Stimulated activated CD4-positive, alpha-beta T cell treated with anti-CD3 and anti-CD28 coated beads, Interleukin-4, amount 100 ng/mL, for 24 hours (primary cell): ENCODE measurements at places on chromosomes 13 and 19.

DNA sequence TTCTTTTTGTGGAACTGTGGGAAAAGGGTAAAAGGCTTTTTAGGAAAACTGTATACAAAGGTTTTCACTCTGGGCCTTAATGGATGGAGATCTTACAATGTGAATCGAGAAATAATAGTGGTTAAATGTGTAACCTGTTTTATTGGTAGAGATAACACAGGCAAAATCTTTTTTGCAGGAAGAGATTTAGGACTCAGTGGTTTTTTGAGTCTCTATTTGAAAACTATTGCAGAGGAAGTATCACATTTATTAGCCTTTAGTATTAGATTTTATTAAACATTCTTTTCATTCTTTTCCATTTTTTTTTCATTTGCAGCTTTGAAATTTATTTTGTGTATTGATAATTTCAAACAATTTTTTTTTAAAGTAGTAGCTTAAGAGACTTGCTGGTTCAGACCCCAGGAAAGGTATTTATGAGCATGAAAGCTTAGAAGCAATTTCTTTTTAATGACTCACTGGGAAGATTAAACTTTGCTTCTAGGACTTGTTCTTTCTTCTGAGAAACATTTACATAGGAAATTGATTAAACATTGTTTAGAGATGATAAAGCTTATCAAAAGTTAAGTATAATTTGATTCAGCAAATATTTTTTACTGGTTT, 10.5 kb downstream of the KLF5 start:
- DNase-seq = no peak

DNA sequence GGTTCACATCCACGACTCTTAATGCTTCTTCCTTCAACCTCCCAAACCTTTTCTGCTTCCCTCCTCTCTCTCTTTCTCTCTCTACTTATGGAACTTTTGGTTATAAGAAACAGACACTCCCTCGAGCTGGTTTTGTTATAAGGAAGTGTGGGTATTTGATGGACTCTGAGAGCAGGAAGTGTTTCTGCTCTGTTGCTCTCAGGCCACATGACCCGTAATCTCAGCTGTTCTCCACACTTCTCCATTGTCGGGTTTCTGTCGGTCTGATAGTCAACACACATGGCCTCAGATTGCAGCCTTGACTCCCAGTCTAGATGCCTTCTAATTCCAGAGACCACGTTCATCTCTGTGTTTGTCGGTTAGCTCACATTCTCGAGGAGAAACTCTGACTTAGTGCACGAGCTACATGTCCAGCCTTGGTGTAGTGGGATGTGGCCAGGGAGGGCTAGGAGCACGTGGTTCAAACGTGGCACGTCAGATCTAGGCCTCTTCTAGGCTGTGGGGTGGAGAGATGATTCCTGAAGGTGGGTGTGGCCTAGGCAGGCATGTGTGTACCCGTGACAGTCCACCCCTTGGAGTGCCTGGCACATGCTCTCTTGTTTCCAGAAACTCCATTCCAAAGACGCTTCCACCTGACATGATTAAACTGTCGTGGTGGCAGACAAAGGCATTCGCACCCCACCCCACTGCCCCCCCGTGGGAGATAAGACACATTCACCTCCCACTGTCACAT, 26.3 kb downstream of the CNFN start:
- no peak for DNase-seq

- DNase-seq = peak; percentile 43
These were observed 52.0 kb downstream of the KLF2 start for GRCh38 chr19:16376649-16377048.

DNA sequence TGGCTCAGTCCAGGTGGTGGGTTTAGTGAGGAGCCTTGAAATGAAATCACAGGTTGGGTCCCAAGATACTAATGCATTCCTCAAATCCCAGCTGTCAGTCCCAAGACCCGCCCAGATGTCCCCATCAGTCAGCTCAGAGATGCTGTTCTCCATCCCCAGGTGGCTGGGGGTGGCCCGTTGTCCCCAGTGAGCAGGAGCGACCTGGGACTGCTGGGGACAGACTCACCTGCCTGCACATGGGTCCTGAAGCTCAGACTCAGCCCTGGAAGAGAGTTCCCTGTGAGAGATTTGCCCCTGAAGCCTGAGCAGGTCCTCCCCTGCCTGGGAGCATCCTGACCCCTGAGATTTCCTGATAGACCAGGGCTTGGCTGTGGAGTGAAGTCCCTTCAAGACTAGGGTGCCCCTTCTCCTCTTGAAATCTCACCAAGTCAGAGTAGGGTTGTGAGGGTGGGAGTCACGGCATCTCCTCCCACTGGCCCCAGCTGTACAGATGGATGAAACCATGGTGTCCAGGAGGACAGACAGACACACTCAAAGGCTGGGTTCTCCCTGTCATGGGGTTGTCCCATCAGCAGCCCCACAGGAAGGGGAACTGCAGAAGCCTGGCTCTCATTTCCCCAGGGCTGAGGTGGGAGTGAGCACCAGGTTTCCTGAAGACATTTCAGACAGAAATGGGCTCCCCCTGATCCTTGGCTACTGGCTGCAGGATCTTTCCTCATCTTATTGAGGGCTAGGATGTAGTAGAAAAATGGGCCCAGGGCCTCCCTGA, 14.4 kb downstream of the LILRA5 start:
- no peak for DNase-seq

DNA sequence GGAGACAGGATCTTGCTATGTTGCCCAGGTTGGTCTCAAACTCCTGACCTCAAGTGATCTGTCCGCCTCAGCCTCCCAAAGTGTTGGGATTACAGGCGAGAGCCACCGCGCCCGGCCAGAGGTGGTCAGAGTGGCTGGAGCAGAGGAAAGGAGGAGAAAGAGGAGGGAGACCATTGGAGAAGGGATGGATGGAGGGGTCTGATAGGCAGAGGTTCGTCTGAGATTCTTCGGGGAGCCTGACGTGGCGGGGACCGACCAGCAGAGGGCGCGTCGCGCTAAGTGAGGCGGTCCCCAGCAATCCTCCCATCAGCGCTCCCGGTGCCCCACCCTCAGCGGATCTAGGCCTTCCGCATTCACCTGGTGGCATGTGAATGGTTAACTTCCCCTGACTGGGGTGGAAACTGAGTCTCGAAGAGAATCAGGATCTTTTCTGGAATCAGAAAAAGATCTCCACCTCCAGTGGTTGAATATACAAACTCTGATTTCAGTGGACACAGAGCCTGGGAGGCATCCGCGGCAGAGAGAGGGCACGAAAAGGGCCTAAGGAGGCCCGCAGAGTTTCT, 8.8 kb downstream of the GTPBP3 start:
- peak; percentile 81 for DNase-seq

GRCh38 chr19:1453525-1454364, 3.8 kb downstream of the APC2 start:
- DNase-seq = no peak
